ENCODE measurements at places on chromosomes 1 and 21.
A peak's percentile ranks its signal among the peaks of the same experiment; 100 is the strongest.

DNA sequence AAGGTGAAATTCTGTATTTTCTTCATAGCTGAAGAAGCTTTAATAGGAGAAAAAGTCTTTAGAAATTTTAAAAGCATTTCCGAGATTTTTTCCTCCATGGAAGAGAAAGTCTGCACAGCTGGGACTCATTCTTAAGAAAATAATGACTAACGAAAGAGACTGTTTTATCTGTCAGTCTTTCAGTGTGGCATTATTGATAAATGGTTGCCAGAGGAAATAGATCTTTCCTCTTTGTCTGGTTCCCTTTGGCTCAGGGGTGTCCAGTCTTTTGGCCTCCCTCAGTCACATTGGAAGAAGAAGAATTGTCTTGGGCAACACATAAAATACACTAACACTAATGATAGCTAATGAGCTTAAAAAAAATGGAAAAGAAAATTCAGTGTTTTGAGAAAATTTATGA, 49.9 kb downstream of the KDM1A start:
- no peak for DNase-seq

- DNase-seq = no peak
Observed at GRCh38 chr1:178137238-178137637, 43.3 kb downstream of the RASAL2 start.

DNA sequence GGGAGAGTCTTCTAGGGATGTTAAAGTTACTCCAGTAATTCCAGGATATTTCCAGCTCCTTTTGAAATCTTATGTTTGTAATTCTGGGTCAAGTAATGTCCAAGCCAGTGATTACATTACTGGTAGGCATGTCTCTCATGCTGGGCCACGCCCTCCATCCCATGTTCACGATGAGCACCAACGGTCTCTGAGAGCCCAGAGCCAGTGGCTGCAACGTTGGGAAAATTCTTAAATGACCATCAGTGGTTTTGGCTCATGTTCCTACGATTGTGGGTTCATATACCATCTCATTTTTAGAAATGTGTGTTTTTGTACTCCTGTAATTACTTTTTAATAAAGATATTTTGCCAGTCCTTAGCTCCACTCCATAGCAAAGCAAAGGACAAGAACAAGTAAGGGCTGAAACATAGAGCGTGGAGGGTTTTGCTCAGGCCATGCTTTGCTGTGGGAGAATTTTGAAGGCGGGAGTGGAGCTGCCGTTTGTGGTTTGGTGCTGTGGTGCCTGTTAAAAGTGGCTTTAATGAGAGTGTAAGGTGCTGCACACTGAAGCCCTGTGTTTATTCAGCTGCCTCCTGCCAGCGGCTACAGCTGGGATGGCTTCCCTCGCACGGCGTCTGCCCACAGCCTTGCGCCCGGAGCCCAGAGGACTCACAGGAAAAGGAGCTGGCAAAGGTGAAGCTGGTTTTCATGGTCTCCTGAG, 28.9 kb downstream of the VANGL1 start:
- DNase-seq = no peak

- DNase-seq = no peak
Observed at GRCh38 chr1:192235127-192235526, 76.9 kb downstream of the RGS18 start.

DNA sequence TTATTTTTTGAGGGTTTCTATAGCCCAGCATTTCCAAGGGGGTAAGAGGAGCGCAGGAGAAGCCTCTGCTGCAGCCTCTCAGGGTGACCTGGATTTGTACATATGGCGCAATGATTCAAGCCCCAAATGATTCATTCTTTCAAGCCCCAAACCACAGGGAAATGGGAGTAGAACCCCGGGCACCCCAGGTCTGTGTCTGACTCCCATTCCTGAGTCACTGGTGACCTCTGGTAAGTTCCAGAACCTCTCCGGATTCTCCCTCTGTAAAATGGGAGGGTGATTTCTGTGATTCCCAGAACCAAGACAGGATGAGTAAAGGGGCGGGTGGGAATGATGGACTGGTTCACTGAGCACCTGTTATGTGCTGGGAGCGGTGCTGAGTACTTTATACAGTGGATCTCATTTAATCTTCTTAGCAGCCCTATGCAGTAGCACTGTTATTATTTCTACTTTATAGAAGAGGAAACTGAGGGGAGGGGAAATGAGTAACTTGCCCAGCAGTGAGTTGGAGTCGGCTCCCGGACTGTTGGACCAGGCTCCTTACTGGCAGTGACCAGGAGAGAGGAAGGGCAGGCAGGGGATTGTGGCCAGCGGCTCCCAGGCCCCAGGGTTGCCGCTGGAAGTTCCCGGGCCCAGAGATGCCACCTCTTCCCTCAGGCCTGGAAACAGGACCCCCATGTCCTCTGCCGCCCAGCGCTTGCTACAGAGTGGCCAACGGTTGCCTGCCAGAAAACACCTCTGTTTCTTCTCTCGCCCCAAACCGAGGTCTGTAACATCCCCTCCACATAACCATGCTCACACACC, 20.3 kb upstream of the SLC26A9 start:
- peak; percentile 97 for DNase-seq

GRCh38 chr21:41897047-41897669, 18.0 kb upstream of the PRDM15 start:
- no peak for DNase-seq

- DNase-seq = peak; percentile 27
Observed at GRCh38 chr1:172671591-172671990, 12.7 kb downstream of the FASLG start.

GRCh38 chr1:174413632-174414031, 34.1 kb upstream of the GPR52 start:
- no peak for DNase-seq

- no peak for DNase-seq
Observed at GRCh38 chr1:42423681-42424080, 32.1 kb downstream of the ZMYND12 start.

DNA sequence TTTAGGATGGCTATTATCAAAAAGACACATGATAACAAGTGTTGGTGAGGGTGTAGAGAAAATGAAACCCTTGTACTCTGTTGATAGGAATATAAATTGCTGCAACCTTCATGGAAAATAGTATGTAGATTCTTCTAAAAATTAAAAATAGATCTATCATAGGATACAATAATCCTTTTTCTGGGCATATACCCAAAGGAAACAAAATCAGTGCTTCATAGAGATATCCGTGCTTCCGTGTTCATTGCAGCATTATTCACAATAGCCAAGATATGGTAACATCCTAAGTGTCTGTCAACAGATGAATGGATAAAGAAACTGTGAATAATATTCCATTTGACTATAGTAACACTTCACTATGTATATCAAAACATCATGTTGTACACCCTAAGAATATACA, 106.7 kb downstream of the MIS18A start:
- DNase-seq = no peak

GRCh38 chr1:66380452-66381212, 153.3 kb upstream of the SGIP1 start:
- DNase-seq = peak; percentile 11

DNA sequence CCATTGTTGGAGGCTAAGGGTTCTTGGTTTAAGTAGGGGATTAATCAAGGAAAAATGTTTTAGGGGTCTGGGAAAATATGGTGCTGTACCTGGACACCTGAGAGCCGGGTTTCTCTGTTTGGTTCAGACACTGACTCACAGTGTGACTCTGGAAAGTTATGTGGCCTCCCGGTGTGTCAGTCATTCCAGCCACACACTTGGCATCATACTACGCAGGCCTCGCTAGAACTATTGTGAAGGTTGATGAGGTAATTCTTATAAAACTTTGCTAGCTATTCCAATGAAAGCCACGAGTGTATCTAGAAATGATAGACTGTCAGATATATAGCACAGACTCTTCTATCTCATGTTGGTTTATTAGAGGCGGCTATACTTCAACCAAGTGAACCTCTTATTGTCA, 4.8 kb upstream of the CAMSAP2 start:
- peak; percentile 78 for DNase-seq
